ENCODE measurements at places on chromosomes 16 and 17. TPM values are rescaled to one million over a fixed set of nuclear protein-coding genes. Genes with fewer than 3 reads are reported as not detected.

KCNAB3 gene
- 6.6 TPM for total RNA-seq

ZNF771 gene
- 4.0 TPM for total RNA-seq

NEK8 gene
- total RNA-seq, result 4.0 TPM

NPB gene
- 0.14 TPM for total RNA-seq

DNA sequence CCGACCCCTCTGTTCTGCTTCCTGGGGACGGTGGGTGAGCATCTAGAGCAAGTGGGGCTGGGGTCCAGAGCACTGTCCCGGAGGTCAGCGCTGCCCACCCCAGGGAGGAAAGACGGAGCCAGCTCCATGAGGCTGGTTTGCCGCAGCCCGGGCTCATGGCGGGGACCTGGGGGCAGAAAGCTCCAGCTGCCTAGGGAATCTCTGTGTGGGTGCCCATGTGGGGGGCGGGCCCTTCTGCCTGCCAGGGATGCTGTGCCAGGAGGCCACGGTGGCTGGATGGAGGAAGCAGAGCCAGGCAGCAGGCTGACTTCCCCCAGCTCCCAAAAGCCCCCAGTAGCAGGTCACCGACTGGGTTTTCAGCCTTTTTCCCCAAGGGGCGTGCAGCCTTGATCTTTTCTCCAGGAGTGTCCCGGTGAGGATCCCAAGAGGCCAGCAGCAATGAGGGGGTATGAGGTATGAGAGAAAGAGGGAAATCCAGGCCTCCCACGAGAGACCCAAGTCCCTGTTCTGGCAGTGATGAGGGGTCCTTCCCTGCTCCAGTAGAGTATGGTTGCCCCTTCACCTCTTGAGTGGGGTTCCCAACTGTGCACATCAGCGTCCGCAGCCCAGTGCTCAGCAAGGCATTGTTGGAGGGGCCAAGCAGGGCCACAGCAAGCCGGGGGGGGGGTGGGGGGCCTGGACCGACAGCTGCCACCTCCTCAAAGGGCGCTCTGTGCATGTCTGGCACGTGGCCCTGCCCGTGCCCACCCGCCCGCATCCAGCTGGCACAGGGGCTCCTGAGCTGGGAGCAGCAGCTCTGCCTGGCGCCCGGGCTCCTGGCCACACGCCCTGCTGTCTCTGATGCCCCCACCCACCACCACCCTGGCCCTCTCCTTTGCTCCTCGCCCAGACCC, 15.6 kb upstream of the BCAR1 start:
- H3K27ac ChIP-seq, result no peak overlapping the region
- H3K36me3 ChIP-seq, result no peaks in the 10 kb centered on the region
- H3K4me1 ChIP-seq, result peaks cover 5% of the 10 kb centered on the region
- DNase-seq, result no peak
- peak overlapping the region; percentile 62 for H3K4me3 ChIP-seq

DNA sequence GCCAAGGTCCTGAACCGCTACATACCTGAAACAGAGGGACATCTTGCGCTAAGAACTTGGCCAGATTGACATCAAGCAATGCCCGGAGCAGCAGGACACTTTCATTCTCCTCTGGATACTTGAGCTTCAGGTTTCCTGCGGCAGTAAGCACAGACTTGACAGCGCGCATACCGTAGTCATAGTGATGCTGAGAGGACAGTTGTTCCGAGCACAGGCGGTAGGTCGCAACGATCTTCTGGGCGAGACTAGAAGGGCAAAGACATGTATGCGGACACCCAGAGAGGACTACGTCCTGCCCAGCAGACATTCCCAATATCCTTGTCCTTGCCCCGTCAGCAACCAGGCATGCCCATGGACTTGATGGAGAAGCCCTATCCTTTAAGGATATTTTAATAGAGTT, 112.9 kb downstream of the DNAH3 start:
- no peak overlapping the region for H3K27ac ChIP-seq
- H3K36me3 ChIP-seq, result no peaks in the 10 kb centered on the region
- peaks cover 2% of the 10 kb centered on the region for H3K27me3 ChIP-seq
- H3K4me3 ChIP-seq, result no peak overlapping the region
- DNase-seq, result no peak
- H3K4me1 ChIP-seq, result no peaks in the 10 kb centered on the region

DNA sequence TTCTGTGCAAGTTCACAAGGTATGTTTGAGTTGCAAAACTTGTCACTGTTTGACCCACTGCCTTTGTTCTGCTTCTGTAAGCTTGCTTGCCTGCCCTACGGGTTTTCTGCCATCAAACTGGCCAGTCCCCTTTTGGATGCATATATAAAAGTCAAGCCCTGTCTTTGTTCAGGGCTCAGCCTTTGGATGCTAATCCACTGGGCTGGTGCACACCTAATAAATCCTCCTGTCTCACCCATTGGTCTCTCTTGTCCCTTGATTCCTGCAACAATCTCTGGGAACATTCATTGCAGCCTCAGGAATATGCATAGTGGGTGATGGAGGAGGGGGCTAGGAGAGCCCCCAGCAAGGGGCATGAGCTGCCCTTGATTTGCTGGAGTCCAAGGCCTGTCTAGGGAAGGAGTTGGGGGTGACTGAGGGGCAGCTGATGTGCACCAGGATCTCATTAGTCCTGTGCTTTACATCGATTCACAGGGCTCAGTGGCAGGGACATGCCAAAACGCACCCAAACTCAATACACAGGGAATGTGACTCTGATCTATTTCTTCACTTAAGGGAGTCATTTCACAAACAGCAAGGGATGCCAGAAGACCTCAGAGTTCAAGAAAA, 225.4 kb upstream of the NLRP1 start:
- no peak overlapping the region for H3K4me3 ChIP-seq
- peaks cover 9% of the 10 kb centered on the region for H3K27me3 ChIP-seq
- H3K4me1 ChIP-seq, result no peaks in the 10 kb centered on the region

- H3K4me1 ChIP-seq, result peaks cover 41% of the 10 kb centered on the region
- H3K4me3 ChIP-seq, result no peak overlapping the region
- H3K36me3 ChIP-seq, result peaks cover 3% of the 10 kb centered on the region
- DNase-seq, result no peak
- no peaks in the 10 kb centered on the region for H3K27me3 ChIP-seq
- H3K27ac ChIP-seq, result no peak overlapping the region
Observed at GRCh38 chr17:16211590-16211989, 3.7 kb downstream of the NCOR1 start.

- H3K36me3 ChIP-seq, result no peaks in the 10 kb centered on the region
- peaks cover 60% of the 10 kb centered on the region for H3K4me1 ChIP-seq
- DNase-seq, result no peak
- H3K27ac ChIP-seq, result no peak overlapping the region
- no peaks in the 10 kb centered on the region for H3K27me3 ChIP-seq
Observed at GRCh38 chr17:77422104-77422747, 281.5 kb downstream of the SEC14L1 start.

DNA sequence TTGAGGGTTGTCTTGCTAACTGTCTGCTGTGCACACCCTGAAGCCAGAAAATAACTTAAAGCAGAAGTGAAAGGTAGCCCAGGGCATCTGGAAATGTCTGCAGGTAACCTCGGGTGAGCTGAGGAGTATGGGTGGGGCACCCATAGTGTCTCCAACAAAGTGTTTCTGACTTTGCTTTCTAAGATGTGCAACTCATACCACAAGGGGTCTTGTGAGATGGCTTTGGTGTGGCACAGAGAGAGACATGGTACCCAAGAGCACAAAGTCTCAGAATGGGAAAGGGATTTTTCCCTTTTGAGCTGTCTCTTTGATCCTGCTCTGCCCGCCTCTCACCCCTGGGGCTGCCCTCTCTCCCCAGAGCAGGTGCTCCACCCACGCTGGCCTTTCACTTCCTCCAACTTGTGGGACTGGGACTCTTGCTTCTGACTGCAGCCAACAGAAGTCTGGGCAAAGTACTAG, 6.9 kb downstream of the CHD9 start:
- H3K4me3 ChIP-seq, result no peak overlapping the region
- no peaks in the 10 kb centered on the region for H3K27me3 ChIP-seq
- H3K4me1 ChIP-seq, result peaks cover 19% of the 10 kb centered on the region
- peak; percentile 71 for DNase-seq
- H3K36me3 ChIP-seq, result peaks cover 2% of the 10 kb centered on the region

- no peak for DNase-seq
- H3K27ac ChIP-seq, result no peak overlapping the region
- H3K36me3 ChIP-seq, result peaks cover 47% of the 10 kb centered on the region
- no peaks in the 10 kb centered on the region for H3K27me3 ChIP-seq
- no peak overlapping the region for H3K4me3 ChIP-seq
- H3K4me1 ChIP-seq, result peaks cover 8% of the 10 kb centered on the region
Observed at GRCh38 chr16:29837841-29838240, 17.6 kb downstream of the MVP start.

DNA sequence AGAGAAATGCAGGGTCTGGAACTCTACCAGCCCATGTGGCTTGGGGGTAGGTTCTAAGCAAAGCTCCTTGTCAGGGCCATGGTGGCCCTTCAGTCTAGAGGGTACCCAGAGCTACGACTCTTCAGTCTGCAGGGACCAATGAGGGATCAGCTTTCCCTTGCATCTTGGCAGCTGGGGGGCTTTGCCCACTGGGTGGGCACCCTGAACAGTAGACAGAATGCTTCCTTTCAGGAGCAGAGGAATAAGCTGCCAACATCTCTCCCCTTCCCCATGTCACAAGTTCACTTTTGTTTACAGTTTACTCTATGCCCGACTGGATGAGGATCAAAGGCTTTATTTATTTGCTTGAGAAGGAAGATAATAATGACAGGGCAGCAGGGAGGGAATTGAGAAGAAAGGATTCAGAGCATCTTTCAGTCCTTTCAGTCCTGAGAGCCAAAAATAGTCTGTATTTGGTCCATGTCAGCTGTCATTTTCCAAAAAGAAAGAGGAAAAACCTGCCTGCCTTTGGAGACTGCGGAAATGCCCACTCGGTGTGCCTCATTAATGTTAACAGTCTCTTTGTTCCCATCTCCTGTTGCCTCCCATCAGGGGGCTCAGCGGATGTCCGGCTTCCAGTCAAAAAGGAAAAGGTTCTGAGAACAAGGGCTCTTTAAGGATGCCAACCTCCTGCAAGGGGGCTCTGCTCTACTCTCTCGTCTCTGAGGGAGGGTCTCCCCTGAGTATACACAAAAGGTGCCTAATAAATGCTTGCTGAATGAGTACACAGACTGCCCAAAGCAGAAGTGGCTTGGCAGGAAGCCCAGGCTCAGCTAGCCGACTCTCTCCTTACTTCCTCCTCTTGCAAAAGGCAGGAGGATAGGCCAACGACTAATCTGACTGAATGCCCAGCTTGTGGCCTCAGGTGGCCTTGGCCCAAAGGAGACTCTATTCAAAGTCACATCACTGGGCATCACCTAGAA, 17.1 kb downstream of the TRAF4 start:
- peaks cover 18% of the 10 kb centered on the region for H3K4me1 ChIP-seq
- no peak overlapping the region for H3K4me3 ChIP-seq

DNA sequence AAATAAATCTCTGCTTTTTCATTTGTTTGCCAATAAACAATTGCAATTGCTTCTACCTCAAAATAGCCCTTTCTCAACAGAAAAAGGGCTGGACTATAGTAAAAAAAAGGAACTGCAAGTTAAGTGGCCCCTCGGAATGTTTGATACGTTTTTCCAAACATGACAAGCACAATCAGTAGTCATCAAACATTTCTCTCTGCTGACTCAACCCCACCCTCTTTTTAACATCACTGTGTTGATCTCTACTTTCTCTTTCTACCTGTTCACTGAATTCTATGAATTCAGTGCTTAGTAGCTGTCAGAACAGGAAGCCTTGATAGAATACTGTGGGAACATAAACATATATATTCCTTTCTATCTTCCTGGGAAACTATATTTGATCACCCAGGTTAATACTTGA, 116.5 kb upstream of the AXIN2 start:
- H3K27ac ChIP-seq, result no peak overlapping the region
- H3K4me3 ChIP-seq, result no peak overlapping the region
- H3K4me1 ChIP-seq, result peaks cover 8% of the 10 kb centered on the region
- DNase-seq, result no peak
- H3K36me3 ChIP-seq, result no peaks in the 10 kb centered on the region

DNA sequence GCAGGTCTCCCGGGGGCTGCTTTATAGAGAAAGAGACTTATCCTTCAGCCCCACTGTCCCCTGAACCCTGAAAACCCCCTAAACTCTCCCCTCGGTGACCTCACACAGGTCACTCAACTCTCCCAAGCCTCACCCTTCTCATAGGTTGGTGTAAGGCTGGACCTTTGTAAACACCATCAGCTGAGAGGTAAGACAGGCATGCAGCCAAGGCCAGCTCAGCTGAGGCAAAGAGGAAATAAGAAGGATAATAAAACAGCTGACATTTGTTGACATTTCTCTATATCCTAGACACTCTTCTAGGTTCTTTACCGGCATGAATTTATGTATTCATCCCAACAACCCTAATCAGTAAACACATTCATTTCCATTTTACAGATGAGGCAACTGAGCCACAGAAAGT, 134.3 kb downstream of the CCT6B start:
- peaks cover 2% of the 10 kb centered on the region for H3K27me3 ChIP-seq
- DNase-seq, result no peak
- no peak overlapping the region for H3K4me3 ChIP-seq
- H3K4me1 ChIP-seq, result no peaks in the 10 kb centered on the region
